Activated CD4-positive, CD25-positive, alpha-beta regulatory T cell (primary cell): ENCODE measurements at places on chromosomes 6 and 20.

GRCh38 chr6:83270971-83271719, 78.0 kb downstream of the RWDD2A start:
- DNase-seq: no peak

DNA sequence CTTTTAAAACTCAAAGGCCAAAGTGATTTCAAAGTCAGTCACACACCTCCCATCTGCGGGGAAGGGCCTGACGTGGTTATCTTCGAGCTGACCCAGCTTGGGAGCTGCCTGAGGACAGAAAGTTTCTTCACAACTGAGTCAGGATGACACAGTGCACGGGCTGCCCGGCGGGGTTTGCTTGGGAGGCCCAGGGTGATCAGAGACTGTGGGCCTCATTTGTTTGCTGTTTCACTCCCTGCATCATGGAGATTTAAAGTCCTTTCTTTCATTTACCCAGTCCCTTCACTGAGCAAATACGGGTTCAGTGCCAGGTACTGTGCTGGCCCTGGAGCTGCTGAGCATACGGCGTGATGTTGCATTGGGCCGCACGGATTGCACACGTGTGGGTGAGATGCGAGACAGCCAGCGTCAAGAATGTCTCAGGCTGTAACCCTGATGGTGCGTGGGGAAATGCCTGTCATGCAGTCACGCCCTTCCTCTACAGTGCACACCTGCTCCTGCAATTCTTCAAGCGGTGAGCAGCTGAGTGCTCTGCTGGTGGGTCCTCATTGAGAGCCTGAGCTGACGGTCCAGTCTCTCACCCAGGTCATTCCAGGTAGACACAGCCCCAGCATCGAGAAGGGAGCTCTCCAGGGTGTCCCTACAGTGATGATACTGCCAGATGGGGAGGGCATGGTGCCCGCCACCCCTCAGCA, 82.7 kb upstream of the PMEPA1 start:
- no peak for DNase-seq

DNA sequence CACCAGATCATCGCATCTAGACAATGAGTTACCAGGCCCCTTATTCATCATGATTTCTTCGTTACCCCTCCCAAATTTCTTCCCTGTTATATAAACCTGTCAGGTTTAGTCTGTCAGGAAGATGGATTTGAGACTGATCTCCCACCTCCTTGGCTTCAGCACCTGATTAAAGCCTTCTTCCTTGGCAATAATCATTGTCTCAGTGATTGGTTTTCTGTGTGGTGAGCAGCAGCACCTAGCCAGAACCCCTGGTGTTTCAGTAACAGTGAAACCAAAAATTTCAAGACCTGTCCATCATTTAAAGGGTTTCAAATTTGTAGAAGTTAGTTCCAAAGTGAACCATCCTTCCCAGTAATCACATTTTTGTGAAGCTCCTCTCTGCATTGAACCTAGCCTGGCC, 209.8 kb upstream of the GJE1 start:
- DNase-seq: no peak

DNA sequence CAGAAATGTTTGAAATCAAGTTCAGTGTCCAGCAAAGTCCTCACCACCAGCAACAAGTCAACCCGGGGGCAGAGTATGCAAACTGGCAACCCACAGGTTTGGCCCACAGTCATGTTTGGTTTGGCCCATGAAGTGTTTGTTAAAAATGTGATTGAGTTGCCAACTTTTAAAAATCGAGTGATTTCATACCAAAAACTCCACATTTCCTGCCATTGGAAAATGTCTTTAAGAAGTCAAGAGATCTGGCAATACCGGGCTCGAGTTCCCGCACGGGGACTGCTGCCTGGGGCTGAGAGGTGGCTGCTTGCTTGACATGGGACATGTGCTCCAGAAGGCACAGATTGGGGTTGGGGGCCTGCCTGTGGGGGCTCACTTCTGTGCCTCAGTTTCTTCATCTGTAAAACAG, 36.1 kb downstream of the PREX1 start:
- no peak for DNase-seq

GRCh38 chr6:168319279-168320111, at the start of gene DACT2:
DACT2 (minus strand) TSS chr6:168319777; CDS start chr6:168319633, 144 bp downstream.
- no peak for DNase-seq

- no peak for DNase-seq
Observed at GRCh38 chr6:110548110-110548847, 71.9 kb upstream of the SLC22A16 start.
